Fibroblast of skin of right quadriceps (primary cell): ENCODE measurements at places on chromosomes 7 and 10.

DNA sequence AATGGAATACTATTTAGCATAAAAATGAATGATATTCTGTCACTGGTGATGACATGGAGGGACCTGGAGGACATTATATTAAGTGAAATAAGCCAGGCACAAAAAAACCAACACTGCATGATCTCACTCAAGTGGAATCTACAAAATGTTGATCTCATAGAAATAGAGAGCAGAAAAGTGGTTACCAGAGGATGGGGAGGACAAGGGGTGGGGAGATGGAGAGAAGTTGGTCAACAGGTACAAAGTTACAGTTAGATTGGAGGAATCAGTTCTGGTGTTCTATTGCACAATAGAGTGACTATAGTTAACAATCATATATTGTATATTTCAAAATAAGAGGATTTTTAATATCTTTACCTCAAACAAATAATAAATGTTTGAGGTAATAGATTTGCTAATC lies 24.7 kb upstream of the SLC18A3 start:
- no peak for DNase-seq

DNA sequence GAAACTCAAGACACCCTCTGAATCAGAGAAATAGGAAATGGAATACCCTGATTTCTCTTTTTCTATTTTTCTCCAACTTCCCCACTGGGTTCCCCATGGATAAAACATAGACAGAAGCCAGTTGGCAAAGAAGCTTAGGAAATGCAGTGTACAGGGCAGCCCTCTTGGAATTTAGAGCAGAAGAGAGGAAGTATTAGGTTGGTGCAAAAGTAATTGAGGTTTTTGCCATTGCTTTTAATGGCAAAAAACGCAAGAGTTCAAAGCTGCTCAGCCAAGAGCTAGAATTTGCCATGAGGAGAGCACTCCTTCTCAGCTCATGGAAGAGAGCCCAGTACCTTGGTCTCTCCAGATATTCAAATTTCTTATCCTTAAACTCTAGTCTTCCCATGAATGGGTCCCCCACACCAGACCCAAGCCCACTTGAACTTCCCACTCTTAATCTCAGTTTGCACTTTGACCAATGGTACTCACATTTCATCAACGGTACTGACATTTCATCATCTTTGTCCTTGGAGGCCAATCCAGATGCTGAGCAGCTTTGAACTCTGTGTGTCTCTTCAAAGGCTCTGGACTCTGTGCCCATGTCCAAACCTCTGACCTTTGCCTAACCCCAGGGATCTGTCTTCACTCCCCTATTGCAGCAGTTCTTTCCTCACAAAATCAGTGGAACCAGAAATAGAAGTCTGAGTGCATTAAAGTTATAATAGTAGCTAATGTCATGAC lies 73.2 kb upstream of the PPP1R3C start:
- no peak for DNase-seq

DNA sequence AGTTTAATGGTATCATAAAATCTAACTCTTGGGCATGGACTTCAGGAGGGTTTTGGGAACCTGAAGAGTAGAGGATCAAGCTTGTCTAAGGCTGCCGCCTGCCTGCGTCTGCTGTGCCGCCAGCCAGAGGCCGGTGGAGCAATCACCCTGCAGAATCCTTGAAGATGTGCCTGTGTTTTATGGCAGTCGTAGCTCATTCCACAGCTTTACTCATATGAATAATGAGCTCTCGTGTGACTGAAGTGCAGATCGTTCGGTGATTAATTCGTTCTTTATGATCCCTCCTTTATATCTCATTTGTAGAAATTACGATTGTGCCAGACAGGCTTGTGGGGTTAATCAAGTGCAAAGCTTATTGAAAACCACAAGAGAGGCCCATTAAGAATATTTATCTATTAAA lies 100.8 kb downstream of the ACTR3B start:
- peak; percentile 15 for DNase-seq

DNA sequence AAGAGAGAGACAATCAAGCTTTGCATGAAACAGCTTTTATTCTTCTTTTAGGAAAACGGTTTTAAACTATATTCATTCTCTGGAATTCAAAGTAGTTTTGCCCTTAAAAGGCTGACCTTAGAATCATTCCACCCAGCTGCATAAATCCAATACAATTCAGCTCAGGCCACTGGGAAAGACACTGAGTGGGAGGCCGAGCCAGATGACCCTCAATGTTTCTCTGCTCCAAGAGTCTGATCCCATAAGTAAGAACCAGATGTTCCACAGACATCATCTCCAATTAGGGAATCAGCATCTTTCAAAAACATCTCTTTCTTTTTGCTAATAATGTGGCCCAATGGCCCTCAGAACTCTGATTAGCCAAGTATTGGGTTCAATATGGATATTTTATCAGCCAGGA lies 26.1 kb downstream of the CREB3L2 start:
- DNase-seq: no peak

GRCh38 chr10:48996329-48996728 lies 56.7 kb upstream of the LRRC18 start:
- DNase-seq: no peak

GRCh38 chr7:44978511-44979366 lies at the start of gene MYO1G:
MYO1G (minus strand) TSS chr7:44979015; CDS start chr7:44978961, 54 bp downstream.
- DNase-seq: no peak

DNA sequence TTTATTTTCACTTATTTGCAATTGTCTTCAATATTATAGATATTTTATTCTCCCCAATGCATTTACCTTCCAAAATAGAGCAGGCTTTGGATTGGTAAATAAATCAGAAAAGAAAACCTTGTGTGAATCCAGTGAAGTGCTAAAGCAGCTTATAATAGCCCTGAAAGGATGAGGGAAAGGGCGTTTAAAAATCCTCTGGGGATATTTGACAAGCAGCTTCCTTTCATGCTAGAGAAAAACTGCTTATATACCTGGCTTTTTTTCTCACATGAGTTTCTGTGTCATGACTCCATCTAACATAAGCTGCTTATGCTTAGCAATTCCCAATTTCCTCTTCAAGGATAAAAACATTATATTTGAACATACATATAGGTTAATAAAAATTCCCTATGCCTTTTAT lies 221.6 kb upstream of the SEMA3E start:
- no peak for DNase-seq

DNA sequence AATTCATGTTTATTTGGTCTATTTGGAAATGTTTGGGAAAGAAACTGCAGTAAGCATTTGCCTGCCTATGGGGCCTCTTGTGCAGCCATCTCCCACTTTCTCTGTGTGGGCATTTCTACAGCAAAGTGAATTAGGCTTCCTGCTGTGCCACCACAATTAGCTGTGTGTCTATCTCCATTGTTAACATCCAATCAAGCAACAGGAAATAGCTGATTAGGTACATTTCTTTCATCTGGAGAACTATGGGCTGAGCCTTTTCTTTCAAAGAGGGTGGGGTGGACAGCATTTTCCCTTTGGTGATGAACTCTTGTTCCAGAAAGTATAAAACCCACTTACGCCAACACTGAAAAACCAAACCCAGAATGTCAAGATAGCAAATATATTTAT lies 640.0 kb downstream of the ACTR3B start:
- DNase-seq: no peak

- no peak for DNase-seq
These were observed 121.2 kb upstream of the TARP start for GRCh38 chr7:38394660-38395059.

DNA sequence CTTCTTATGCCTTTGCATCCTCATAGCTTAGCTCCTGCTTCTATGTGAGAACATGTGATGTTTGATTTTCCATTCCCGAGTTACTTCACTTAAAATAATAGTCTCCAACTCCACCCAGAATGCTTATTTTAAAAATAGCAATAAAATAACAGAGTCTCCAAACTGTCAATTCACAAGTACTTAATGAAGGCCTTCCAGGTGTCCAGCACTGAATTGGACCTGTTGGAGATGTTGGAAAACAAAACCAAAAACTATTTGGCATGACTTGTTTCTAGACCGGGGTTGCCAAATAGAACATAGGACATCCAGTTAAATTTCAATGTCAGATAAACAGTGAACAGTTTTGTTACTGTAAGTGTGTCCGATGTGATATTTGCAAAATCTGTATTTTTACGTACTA lies 208.1 kb upstream of the DKK1 start:
- no peak for DNase-seq

DNA sequence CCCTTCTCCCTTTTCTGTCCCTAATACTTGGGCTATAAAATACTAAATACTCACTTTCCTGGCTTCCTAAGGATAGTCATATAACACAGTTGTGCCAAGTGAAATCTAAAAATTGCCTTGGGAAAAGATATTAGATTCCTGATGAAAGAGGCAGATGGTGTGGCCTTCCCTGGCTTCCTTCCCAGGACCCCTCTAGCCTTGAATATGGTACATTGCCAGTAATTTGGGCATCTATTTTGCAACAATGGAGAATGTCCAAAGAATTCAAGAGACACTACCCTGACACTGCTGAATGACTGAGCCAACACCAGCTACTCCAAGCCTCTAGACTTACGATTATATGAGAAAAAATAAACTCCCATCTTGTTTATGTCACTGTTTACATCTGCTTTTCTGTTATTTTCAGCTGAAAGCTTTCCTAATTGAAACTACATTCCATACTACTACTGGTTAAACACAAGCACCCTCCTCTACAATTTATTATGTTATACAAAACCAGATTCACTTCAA lies 17.9 kb downstream of the COPG2 start:
- no peak for DNase-seq

GRCh38 chr7:142581341-142581740 lies 167.9 kb upstream of the PRSS1 start:
- peak; percentile 30 for DNase-seq

- no peak for DNase-seq
These were observed 141.2 kb upstream of the C1QL3 start for GRCh38 chr10:16662923-16663322.

- DNase-seq: no peak
These were observed 447.8 kb upstream of the FZD8 start for GRCh38 chr10:36089790-36090440.

GRCh38 chr7:28957064-28957750 lies 923 bp downstream of the TRIL start:
- DNase-seq: peak; percentile 20

DNA sequence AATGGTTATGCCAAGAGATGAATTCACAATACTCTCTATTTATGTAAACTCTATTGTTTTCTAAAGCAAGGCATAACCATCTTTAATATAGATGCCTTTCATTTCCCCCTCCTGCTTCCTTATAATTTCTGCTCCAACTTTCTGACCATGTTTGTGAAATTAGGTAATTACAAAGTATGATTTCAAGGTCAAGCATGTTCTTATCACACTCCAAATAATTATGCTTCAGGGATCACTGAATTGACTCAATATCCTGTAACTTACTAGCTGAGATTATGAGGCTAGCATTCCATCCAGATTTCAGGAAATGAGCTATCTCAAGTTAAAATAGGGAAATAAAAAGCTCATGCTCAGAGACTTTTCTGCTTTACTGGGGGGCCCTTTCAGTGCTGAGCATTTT lies 655.9 kb upstream of the IGFBP3 start:
- peak; percentile 68 for DNase-seq

DNA sequence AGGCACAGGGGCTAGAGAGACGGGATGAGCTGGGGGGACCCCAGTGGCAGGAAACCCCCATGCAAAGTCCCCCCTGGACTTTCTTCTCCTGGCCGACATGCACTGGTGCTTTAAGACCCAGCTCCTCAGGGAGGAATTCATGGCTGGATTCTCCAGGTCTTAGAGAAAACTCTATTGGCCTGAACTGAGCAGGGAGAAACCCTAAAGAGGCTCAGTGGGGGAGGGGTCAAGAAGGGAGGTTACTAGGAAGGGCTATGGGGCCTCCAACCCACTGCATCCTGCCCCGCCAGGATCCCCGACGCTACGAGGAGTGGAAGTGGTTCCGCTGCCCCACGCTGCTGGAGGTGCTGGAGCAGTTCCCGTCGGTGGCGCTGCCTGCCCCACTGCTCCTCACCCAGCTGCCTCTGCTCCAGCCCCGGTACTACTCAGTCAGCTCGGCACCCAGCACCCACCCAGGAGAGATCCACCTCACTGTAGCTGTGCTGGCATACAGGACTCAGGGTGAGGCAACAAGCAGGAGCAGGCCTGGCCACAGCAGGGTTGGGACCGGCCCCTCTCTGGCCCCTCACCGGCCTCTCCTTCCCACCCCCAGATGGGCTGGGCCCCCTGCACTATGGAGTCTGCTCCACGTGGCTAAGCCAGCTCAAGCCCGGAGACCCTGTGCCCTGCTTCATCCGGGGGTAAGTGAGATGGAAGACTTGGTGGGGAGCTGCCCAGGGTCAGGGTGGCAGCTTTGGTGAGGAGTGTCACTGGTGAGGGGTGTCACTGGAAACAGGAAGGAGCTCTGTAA lies 13.8 kb downstream of the ATG9B start:
- peak; percentile 66 for DNase-seq

GRCh38 chr10:488081-488932 lies 201.2 kb downstream of the DIP2C start:
- DNase-seq: no peak

DNA sequence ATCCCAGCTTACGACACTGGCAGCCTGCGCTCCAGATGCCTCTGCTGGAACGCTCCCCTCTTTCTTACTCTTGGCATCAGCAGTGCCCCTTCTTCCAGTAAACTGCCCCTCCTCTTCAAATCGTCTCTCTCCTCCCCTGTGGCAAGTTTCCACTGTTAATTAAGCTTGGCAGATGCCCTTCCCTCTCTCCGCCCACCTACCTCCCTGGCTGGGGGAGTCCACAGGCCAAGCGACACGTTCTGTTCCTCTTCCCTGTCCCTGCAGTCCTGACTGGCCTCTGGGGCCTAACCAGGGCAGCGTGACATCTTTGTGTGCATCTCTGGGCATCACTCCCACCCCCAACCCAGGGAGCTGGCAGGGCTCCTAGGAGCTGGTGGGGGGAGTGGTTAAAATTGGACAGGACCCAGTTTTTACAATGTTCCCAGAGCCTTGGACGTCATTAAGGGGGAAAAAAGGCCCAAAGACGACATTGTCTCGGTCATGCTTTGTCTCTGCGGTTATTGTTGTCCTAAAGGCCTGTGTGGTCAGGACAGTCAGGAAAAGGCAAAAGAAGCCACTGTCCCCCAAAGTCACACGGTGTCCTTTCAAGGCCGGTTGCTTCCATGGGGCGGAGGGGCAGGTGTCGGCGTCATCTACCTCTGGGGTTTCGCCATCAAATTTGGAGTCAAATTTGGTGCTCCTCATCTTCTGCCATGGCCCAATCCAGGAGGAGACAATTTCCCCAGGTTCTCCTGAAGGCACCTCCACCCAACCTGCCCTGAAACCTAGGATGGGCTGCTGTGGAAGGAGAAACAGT lies 54.2 kb downstream of the DLG5 start:
- DNase-seq: no peak

- DNase-seq: no peak
These were observed 18.4 kb downstream of the RGS10 start for GRCh38 chr10:119523895-119524719.
